Panc1 (cell line): ENCODE measurements at places on chromosomes 11 and 22. TPM values are rescaled to one million over a fixed set of nuclear protein-coding genes. Genes with fewer than 3 reads are reported as not detected.

DNA sequence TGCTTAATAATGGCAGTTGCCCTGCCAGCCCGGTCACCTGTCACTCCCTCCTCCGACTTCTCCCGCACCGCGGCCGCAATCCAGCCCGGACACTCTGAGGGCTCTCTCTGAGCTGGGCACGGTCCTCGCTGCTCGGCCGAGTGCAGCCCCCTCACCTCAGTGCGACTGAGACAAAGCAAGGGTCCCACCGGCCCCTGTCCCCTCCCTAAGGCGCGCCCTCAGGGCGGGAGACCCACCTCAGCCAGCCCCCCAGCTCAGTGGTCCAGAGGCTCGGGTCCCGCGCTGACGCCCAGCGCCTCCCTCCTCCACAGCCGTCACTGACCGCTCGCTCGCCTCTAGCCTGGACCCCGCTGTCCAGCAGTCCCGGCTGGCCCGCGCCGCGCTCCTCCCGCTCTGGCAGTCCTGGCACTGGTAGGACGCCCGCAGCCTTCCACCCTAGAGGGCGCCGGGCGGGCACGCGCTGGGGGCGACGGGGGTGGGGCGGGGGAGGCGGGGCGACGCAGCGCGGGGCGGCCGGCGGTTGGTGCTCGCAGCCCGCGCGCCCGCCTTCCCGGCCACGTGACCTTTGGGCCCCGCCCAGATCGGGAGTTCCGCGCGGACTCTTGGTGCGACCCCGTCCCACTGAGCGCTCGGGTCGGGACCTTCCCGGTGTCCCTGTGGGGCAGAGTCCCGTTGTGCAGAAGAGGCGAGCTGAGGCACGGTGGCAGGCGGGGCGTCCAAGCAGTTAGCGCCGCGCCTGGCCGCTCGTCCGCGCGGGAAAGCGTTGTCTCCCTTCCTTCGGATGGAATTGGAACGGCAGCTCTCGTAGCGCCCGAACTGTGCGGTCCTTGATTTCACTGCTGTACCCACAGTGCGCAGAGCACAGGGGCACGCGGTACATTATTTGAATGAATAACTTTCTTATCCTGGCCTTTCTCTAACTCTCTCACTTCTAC lies 7.8 kb upstream of the L3MBTL2 start:
- H3K4me3 ChIP-seq, result peak overlapping the region; percentile 74
- no peaks in the 10 kb centered on the region for H3K36me3 ChIP-seq
- no peak for DNase-seq
- H3K27me3 ChIP-seq, result no peaks in the 10 kb centered on the region

The IGLL1 gene
- total RNA-seq, result not detected

The GPR83 gene
- 0.05 TPM for total RNA-seq

- no peak overlapping the region for H3K4me3 ChIP-seq
- H3K4me1 ChIP-seq, result no peaks in the 10 kb centered on the region
- H3K36me3 ChIP-seq, result peaks cover 5% of the 10 kb centered on the region
- H3K27ac ChIP-seq, result no peak overlapping the region
Measured at GRCh38 chr11:117396970-117397369, 69.3 kb downstream of the CEP164 start.

The MAPK8IP1 gene
- 12.7 TPM for total RNA-seq

DNA sequence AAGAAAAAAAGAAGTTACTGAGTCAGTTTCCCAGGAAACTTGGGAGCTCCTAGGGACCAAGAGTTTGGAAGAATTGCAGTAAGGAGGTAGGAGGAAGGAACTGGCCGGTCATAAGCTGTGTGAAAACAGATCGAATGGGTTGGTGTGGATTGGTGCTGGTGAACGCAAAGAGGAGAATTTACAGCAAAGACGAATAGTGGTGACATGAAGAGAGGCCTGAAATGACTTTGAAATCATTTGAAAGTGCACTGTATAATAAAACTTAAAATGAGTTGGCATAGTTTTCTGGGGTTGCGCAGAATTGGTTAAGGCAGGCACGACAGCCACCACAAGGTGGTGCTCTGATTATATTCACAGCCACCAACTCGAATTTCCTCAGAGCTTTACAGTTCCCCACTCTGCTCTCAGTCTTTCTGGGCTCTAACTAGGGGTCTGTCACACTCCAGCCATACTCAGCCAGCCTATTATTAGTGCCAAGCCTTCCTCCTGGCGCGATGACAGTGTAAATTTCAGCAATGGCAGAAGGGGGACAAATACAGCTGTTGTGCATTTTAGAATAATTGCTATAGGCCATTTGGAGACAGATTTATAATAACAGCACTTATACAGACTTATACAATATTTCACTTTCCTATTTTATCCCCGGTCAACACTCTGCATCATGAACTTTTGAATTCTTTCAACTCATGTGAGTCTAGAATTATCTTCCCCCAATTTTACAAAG lies 8.3 kb upstream of the HTR3B start:
- DNase-seq, result no peak
- H3K27me3 ChIP-seq, result peaks cover 6% of the 10 kb centered on the region; the same call in 1 of the 2 replicates
- H3K4me3 ChIP-seq, result no peak overlapping the region
- no peaks in the 10 kb centered on the region for H3K36me3 ChIP-seq
- no peak overlapping the region for H3K27ac ChIP-seq

DNA sequence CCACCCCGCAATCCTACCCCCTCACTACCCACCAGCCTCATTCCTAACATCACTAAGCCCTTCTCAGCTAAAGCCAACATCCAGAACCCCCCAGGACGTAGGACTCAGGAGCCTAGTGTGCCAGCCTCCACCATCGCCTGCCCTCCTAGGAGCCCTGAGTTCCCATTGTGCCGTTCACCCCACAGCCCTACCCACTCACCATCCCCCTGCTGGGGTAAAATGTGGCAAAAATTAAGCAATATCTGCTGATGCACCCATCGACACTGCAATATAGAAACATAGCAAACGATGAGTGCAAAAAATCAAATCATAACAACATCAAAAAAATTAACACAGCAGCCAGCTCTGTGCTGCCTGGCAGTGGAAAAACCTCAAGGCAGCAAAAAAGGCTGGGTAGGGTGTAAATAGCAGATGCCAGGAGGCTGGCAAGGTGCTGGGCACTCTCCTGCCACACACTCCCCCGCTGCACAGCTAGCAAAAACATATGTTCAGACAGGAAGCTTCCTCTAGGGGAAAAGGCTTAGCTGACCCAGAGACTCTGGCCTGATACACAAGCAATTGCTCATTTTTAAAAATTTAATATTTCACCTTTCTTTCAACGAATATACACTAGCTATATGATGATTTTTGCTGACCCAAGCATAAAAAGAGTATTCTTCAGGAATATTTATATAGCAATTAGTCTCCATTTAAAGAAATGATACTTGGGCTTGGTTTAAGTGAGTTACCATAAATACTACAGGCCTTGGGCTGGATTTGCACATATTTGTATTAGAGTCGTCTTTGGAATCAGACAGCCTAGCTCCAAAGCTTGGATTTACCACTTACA lies 33.8 kb downstream of the PRDM10 start:
- no peak overlapping the region for H3K27ac ChIP-seq
- no peaks in the 10 kb centered on the region for H3K36me3 ChIP-seq
- H3K4me3 ChIP-seq, result no peak overlapping the region
- peaks cover 33% of the 10 kb centered on the region for H3K4me1 ChIP-seq
- DNase-seq, result no peak
- H3K27me3 ChIP-seq, result no peaks in the 10 kb centered on the region

DNA sequence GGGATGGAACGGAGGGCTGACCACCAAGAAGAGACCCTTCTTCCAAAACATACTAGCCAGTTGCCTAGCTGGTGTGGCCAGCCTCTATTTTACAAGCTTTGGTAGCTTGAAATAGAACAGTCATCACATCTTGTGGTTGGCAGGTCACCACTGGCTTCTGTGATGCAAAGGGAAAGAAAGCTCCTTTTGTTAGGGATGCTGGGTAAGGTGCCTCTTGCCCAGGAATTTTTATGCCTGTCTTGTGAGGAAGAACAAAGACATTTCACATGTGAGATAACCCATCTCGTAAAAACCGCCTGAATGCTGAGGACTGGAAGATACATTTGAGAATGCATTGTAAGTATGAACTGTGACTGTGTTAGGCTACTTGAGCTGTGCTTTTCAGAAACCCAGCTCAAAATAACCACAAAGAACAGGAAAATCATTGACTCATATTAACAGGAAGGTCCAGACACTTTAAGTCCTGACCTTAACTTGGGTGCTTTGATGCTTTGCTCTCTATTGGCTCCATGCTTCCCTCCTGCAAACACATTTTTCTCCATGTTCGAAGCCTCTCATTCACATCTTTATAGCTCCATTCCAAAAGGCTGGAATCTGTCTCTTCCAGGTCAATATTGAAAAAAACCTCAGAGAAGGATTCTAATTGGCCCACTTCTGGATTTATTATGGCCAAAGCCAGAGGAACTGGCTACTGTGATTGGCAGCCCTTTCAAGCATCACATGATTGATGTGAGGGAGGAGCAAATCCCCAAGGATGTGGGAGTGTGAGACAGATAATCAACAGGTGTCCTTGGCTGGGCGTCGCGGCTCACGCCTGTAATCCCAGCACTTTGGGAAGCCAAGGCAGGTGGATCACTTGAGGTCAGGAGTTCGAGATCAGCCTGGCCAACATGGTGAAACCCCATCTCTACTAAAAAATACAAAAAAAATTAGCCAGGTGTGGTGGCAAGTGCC lies 53.9 kb downstream of the MICAL2 start:
- H3K36me3 ChIP-seq, result peaks cover 3% of the 10 kb centered on the region
- H3K4me3 ChIP-seq, result no peak overlapping the region
- H3K4me1 ChIP-seq, result peaks cover 91% of the 10 kb centered on the region
- no peaks in the 10 kb centered on the region for H3K27me3 ChIP-seq
- DNase-seq, result no peak
- H3K27ac ChIP-seq, result peak overlapping the region; percentile 89

DNA sequence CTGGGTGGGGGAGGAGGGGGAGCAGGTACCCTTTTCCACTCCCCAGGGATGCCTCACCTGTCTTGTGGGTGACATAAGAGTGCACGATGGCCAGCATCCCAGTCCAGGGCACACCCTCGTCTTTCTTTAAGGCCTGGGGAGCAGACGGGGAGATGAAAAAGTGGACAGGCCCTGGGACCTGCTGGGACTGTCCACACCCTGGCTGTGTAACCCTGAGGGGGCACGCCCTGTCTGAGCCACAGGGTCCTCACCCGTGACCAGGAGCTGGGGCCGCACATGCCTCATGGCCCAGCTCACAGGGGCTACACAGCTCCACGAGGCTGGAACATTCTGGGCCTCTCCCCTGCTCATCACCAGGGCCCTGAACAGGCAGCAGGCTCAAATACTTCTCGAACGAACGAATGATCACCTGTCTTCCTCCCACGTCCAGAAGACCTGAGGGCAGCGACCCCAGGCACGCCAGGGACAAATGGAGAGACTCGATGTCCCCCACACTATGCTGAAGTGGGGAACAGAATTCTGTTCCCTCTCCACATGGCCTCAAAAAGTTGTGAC lies 123.9 kb downstream of the PHF21B start:
- no peaks in the 10 kb centered on the region for H3K36me3 ChIP-seq
- no peaks in the 10 kb centered on the region for H3K27me3 ChIP-seq
- no peak overlapping the region for H3K27ac ChIP-seq
- DNase-seq, result no peak
- H3K4me1 ChIP-seq, result no peaks in the 10 kb centered on the region
- no peak overlapping the region for H3K4me3 ChIP-seq

- no peaks in the 10 kb centered on the region for H3K27me3 ChIP-seq
- H3K27ac ChIP-seq, result no peak overlapping the region
- DNase-seq, result no peak
- H3K36me3 ChIP-seq, result no peaks in the 10 kb centered on the region
- no peak overlapping the region for H3K4me3 ChIP-seq
Measured at GRCh38 chr11:72599325-72600117, 74.7 kb downstream of the PDE2A start.

The OR6T1 gene
- not detected for total RNA-seq

GRCh38 chr11:78572394-78572793 lies 2.3 kb downstream of the NARS2 start:
- H3K4me3 ChIP-seq, result no peak overlapping the region
- peaks cover 15% of the 10 kb centered on the region for H3K36me3 ChIP-seq
- no peaks in the 10 kb centered on the region for H3K27me3 ChIP-seq
- H3K4me1 ChIP-seq, result peaks cover 14% of the 10 kb centered on the region
- no peak overlapping the region for H3K27ac ChIP-seq

The FBXO3 gene
- 22.3 TPM for total RNA-seq

DNA sequence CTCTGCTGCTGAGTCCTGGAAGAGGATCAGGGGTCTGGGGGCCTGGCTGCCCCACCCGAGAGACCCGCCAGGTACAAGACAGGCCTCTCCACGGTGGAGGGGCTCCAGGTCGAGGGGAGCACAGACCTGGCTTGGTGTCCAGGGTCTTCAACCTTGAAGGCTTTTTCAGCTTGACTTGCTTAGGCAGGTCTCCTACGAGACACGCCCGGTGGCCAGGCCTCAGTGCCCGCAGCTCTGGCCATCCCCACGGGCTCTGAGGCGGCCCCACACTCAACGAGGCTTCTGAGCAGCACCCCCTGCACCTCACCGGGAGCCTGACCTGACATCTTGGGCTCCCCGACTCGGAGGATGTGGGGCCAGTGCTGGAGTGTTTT lies 6.6 kb upstream of the PLXNB2 start:
- no peaks in the 10 kb centered on the region for H3K27me3 ChIP-seq
- DNase-seq, result no peak
- H3K36me3 ChIP-seq, result no peaks in the 10 kb centered on the region
- no peak overlapping the region for H3K4me3 ChIP-seq

DNA sequence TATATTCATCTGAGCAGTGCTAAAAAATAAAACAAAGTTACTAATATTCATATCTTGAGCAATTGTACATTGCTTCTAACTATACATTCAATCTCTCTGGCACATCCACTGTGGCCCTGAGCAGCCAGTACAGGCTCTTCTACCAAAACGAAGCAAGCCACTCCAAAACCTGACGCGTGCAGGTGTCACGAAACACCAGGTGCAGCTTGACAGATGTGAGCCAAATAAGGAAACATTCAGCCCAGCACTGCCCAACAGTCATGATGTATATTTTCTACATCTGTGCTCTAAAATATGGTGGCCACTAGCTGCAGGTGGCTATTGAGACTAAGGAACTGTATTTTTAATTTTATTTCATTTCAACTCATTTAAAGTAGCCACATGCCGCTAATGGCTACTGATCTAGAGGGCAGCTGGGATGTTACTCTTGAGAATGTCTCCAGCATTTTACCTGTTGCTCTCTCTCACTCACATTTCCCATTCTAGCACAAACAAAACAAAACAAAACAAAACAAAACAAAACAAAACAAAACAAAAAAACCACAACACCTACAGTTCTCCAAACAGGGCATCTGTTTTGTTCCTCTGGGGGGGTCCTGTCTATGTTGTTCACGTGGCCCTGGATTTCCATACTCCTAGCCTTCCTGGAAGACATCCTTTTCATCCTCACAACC lies 77.7 kb downstream of the LARGE1 start:
- H3K27me3 ChIP-seq, result no peaks in the 10 kb centered on the region
- no peak for DNase-seq
- no peaks in the 10 kb centered on the region for H3K4me1 ChIP-seq
- no peak overlapping the region for H3K4me3 ChIP-seq
- no peaks in the 10 kb centered on the region for H3K36me3 ChIP-seq
- H3K27ac ChIP-seq, result no peak overlapping the region

DNA sequence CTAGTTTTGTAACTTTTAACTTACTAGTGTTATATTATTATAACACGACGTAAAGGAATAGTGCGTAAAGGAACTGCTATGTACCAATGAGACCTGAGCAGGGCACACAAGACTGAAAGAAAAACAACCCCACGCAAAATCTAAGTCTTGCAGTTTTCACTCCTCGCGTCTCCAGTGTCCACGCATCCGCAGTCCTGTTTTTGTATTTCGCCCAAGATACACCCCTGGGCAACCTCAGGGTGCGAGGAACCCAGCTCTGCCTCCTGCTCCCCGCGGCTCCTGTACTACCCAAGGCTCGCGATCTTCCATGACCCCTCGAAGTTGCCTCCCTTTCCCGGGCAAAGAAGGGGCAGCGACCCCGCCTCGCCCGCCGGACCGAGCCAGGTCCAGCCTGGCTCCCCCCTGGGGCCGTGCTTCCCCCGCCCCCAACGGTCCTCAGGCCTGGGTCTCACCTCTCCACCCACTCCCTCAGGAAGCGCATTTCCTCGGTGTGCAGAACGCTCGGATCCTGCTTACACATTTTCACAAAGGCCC lies 393 bp downstream of the ST13 start:
- no peaks in the 10 kb centered on the region for H3K27me3 ChIP-seq
